Stimulated activated CD4-positive, alpha-beta T cell treated with anti-CD3 and anti-CD28 coated beads, Interleukin-2, amount 100 ng/mL, for 4 hours (primary cell): ENCODE measurements at places on chromosomes 2 and 18.

- no peak for DNase-seq
Observed at GRCh38 chr2:8141780-8142179, 540.1 kb upstream of the ID2 start.

DNA sequence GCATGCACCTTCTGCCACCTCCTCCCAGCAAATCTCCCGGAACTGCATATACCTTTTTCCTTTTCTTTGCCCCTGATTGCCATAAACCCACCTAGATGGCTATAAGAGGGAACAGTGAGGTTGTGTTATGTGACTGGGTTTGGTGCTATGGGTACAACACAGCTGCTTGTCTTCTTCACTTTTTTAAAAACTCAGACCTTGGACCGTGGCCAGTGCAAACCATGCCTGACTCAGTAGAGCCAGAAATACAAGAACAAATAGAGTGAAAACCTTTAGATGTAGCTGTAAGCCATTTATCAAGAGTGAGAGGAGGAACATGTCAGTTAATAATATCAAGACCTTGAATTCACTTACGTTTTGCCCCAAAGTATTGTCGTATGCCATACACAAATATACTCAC, 267.4 kb upstream of the CHAC2 start:
- no peak for DNase-seq

DNA sequence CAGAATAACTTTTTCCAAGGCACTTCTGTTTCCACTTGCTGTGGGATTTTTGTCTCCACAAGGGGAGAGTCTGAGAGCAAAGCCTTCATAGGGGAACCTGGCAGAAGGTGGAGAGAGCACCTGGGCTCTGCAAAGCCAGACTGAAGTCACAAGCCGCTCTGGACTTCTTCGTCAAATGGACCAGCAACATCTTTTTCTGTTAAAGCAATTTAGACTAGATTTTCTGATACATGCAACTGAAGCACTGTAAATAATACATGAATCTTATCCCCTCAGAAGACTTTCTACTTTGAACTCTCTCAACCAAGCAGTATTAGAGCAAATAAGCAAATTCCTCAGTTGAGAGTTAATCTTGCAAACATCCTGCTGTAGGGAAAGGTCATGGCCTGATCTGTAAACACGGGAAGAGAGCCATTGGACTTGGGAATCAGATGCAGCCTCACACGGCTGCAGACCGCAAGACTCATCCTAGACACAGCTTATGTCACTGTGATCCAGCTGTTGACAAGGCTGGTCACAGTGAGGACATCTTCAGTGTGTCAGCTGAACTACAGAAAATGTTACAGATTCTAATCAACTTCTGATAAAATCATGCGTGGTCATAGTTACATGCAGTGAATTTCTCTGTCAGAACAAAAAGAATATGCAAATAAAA, 3.2 kb downstream of the SH3YL1 start:
- no peak for DNase-seq

GRCh38 chr18:58866066-58866772, 1.5 kb downstream of the ZNF532 start:
- no peak for DNase-seq
